ENCODE measurements at places on chromosomes 5 and 9.

GRCh38 chr9:33884856-33885701 lies 68.1 kb downstream of the UBE2R2 start:
- DNase-seq: peak; percentile 64

DNA sequence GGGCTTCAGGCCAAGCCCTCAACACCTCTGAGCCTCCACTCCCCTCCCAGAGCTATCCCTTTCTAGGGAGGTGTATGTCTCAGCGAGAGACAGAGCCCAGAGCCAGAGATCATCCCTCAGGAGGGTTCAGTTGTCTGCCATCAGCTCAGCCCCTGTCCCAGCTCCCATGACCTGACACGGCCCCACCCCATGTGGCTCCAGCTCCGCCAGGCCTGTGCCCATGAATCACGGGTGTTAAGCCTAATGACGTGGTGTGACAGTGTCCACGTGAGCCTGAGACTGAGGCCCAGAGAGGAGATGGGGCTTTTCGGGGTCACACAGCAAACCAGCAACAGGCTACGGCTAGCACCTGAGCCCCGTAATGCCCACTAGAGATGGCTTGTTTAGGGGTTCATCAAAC lies 60.9 kb upstream of the ORM1 start:
- DNase-seq: no peak

DNA sequence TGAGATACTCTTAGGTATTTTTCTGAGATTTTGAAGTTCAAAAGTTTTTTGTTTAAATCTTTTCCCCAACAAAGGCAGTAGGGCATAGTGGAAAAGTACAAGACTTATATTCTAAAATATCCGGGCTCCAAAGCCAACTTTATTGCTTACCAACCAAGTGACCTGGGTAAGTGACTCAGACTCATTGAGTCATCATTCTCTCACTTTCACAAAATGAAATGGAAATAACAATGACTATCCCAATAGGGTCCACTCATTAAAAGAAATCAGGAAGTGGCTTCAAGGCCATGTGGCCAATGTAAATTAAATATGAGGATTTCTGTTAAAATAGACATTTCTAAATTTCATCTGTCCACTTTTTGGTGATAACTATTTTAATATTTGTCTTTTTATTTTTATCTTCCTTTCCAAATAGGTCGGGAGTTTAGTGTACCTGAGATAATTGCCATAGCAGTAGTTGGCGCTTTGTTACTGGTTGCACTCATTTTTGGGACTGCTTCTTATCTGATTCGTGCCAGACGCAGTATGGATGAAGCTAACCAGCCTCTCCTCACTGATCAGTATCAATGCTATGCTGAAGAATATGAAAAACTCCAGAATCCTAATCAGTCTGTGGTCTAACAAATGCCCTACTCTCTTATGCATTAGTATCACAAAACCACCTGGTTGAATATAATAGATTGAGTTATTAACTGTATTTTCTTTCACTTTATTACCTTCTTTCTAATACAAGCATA lies 15.5 kb downstream of the TYRP1 start:
- no peak for DNase-seq

DNA sequence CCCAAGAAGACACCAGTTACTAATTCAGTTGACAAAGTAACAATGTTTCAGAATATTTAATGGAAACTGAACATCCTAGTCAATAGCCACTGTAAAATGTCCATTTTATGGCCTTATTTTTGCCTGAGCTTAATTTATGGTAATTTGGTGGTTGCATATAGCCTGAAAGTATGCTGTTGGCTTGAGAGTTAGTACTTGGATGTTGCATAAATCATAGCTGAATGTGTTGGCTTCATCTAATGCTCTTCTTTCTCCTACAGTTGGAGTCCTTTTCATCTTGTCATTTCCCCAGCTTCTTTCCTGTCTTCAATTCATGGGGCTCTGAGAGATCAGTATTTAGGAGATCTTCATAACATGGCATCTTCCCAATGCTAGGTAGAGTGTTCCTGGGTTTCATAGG lies 164.6 kb downstream of the MAT2B start:
- no peak for DNase-seq

GRCh38 chr5:103345461-103345860 lies 86.9 kb downstream of the MACIR start:
- no peak for DNase-seq

GRCh38 chr9:37575921-37576721 lies at the start of gene FBXO10:
FBXO10 (minus strand) TSS chr9:37576380; CDS start chr9:37541768, 34,612 bp downstream.
- no peak for DNase-seq

GRCh38 chr5:171275841-171276544 lies 33.1 kb upstream of the TLX3 start:
- no peak for DNase-seq

- DNase-seq: no peak
Measured at GRCh38 chr5:54637654-54638053, 120.1 kb downstream of the SNX18 start.

DNA sequence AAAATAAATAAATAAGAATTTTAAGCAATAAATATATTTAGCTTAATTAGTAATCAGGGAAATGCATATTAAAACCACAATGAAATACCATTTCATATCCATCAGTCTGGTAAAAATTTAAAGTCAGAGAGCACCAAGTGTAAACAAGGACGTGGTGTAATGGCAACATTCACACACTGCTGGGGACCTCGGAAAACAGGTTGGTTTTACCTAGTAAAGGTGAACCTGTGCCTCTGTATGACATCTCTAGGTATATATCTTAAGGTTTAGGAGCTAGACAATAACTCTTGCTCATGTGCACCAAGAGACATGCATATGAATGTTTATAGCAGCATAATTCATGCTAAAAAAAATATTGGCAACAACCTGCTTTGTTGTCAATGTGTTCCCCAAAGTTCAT lies 29.7 kb downstream of the FNBP1 start:
- DNase-seq: no peak

GRCh38 chr5:95671826-95672225 lies 11.0 kb downstream of the SPATA9 start:
- no peak for DNase-seq

DNA sequence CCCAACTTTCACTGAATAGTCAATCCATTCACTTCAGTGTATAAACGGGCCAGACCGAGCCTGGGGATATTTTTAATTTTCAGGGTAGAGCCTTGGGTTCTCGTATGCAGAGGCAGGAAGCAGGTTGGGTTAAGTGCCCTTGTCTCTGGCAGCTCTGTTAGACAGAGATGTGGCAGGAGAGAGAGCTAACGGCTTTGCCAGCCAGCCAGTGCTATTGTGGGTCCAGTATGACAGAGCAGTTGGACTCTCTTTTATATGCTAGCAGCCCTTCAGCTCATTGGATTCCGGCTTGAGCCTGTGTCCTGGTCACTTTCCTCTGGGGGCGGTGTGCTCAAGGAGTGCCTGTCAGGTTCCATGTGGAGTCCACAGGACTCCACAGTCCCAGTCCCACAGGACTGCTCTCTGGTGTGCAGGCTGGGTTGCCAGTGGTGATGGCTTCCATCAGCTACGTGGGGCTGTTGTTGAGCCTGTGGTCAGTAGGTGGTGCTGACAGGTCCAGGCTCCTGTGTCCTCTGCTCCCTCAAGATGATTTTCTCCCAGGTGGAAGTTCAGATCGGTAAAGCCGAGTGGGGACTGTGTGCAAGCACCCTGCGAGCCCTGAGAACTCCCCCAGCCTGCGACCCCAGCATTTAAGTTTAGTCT lies 14.3 kb downstream of the CLTA start:
- no peak for DNase-seq

- DNase-seq: no peak
Measured at GRCh38 chr5:74272024-74272775, 368.3 kb downstream of the ENC1 start.

GRCh38 chr5:146607659-146608332 lies 91.8 kb upstream of the GPR151 start:
- no peak for DNase-seq

DNA sequence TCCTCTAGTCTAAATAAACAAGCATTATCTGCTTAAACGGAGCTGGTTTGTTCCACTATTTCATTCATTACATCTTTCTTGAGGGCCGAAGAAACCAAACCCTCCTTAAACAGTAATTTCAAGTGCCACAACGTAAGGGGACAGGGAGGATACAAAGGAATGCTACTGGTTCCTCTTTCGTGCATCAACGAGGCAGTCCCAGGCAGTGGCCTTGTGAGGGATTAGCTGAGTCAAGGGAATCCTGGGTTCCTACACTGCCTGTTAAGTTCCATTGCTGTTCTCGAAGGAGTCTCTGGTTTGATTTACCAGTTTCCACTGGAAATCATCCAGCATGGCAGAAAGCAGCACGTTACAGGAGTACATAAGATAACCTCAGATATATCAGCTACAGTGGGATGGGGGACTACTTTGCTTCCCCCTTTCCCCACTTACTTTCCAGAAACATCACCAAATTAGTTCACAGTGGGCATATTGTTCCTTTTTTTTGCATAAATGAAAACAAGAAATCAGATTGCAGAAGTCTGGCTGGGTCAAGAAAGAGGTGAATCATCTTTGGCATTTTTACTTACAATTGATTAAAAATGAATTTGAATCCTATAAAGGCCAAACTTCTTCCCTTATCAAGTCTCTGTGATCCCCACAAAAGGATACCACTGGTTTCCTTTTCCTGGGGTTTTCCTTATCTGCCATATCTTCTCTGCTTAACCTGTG lies 2.5 kb upstream of the RANBP3L start:
- no peak for DNase-seq

GRCh38 chr9:87722393-87723088 lies 3.4 kb upstream of the CTSL start:
- no peak for DNase-seq

GRCh38 chr9:132826621-132827365 lies 51.3 kb downstream of the AK8 start:
- DNase-seq: no peak

DNA sequence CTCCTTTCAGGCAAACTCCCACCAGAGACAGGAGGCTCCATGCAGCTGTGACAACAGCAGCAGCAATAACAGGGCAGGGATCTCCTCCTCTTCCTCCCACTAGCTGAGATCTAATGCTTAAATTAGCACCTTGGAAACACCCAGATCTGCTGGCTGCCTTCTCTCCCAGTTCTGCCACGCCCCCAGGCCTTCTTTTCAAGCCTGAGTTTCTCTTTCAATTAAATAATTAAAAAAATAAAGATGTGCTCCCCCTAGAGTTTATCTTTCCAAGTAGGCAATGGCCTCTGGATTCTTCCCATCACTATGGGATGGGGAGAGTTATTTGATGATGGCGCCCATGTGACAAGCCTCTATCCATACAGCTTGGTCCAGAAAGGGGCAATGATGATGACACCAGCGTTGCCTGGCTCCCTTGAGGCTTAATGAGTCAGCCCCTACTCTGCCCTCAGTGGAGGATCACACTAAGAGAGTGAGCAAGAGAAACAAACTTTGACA lies 3.8 kb downstream of the FAM219A start:
- DNase-seq: no peak

GRCh38 chr9:91803970-91804752 lies 145.9 kb downstream of the ROR2 start:
- DNase-seq: no peak

GRCh38 chr9:133950192-133950591 lies 41.9 kb downstream of the VAV2 start:
- no peak for DNase-seq

GRCh38 chr5:155285706-155286105 lies 272.2 kb downstream of the KIF4B start:
- no peak for DNase-seq

DNA sequence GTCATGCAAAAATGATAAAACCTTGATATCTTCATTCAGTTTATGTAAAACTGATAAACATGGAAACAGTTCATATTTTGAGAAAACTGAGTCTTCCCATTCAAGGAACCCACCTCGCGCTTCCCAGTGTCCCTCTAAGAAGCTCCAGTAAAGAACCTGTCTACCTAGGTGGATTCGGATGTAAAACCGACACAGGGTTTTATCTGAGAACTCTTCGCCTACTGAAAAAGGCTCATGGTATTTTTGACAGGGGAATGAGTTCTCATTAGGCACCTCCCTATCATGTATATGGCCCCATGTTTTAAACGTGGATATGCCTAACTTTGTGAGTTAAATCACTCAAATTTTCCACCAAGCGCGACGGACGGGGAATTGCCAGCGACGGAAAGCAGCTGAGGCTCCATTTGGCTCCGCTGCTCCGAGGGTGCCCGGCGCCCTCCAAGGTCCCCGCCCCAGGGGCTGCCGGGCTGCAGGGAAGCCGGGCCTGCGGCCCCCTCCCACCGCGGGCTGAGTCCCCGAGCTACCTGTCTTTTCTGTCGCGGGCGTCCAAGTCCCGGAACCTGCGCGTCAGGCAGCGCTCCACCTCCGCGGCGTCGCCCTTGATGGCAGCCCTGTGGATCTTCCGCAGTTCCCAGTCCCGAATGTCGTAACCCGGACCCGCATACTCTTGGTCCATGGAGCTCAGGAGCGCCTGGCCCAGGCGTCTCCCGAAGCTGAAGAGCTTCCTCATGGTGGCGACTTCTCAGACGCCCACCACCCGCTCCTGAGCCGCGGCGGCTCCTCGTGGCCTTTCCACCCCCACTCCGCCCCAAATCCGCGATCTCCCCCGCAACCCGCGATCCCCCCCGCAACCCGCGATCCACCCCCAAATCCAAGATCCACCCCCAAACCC lies 594 bp downstream of the ANKRD18A start:
- no peak for DNase-seq

GRCh38 chr5:9233712-9234111 lies 312.2 kb downstream of the SEMA5A start:
- no peak for DNase-seq

DNA sequence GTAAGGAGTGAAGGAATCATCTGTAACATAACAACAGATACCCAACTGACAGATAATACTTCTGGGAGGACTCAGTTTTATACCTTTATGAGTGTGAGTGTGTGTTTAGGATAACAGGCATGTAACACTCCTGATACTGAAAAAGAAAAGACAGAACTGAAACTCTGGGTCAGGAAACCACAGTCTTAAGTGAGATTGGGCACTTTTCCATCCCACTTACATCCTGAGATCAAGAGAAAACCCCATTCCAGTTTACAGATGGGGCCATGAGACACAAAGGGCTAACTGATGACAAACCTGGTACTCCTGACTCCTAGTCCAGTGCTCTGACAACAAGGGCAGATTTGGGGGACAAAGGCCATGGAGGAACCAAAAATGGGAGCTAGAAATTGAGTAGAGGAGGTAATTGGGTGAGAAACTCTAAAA lies 18.0 kb downstream of the IL5 start:
- no peak for DNase-seq
